ENCODE measurements at places on chromosomes 7 and 10.
A peak's percentile ranks its signal among the peaks of the same experiment; 100 is the strongest.

DNA sequence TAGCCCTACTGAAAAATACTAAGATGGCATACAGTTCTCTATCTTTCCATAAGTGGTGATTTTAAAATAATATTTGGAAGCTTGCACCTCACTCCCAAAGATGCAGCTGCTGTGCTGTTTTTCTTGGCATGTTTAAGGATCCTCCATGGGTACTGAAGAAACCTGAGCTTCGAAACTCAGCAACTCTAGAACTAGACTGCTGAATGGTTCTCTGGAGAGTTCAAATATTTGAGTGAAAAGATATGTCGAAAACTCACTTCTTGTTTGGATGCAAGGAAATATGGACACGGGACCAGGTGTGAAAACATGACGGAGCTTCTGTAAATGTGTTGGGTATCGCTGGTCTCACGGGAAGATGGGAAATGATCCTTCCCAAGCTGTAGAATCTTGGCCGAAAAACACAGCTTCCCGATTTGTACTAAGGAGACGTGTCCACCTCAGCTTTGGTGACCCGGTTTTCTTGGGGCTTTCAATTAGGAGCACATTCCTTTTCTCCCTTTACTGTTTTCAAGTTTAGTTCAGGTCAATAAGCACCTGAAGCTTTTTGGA lies 543.8 kb upstream of the NRP1 start:
- H3K36me3 ChIP-seq: no peaks in the 10 kb centered on the region
- H3K4me3 ChIP-seq: no peak overlapping the region
- no peaks in the 10 kb centered on the region for H3K4me1 ChIP-seq
- H3K27ac ChIP-seq: no peak overlapping the region

DNA sequence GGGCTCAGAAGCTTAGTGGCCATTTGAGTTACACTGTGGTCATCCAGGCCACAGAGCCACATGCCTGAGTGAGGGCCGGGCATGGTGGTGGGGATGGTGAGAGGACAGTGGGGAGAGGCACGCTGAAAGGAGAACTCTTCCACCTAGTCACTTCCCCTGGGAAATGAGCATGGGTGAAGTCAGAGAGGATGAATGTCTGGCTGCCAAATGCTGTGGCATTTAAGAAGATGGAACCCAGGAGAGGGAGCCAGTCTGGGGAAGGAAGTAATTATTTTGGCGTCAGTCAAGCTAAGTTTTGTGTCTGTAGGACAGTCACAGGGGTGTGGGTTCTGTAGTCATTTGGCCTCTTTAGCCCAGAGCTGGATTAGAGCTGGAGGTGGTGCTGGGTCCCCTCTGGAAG lies 86.0 kb upstream of the PODXL start:
- no peak overlapping the region for H3K27ac ChIP-seq
- no peak for DNase-seq
- H3K27me3 ChIP-seq: peaks cover 8% of the 10 kb centered on the region
- H3K4me1 ChIP-seq: peaks cover 2% of the 10 kb centered on the region

GRCh38 chr10:104309980-104310978 lies 28.0 kb downstream of the ITPRIP start:
- H3K36me3 ChIP-seq: peaks cover 49% of the 10 kb centered on the region
- H3K27ac ChIP-seq: no peak overlapping the region
- H3K27me3 ChIP-seq: no peaks in the 10 kb centered on the region
- peak; percentile 60 for DNase-seq
- H3K4me3 ChIP-seq: no peak overlapping the region

DNA sequence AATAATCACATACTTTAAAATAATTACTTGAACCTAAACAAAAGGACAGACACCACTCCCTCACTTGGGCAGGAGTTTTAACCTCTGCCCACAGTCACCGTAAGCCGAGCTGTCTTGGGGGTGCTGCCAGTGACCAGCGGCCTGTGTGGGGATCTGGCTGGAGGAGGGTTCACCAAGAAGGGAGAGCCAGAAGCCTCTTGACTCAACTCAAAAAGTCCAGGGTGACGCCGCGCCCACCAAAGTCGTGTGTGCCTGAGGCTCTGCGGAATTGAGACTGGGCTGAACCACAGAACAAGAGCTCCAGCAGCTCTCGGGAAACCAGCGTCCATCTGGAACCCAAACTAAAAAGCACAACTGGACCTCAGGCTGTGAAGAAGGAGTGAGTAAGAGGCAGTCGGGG lies 35.8 kb downstream of the ZFAND2A start:
- no peaks in the 10 kb centered on the region for H3K27me3 ChIP-seq
- H3K27ac ChIP-seq: peak overlapping the region; percentile 27
- peak overlapping the region; percentile 75 for H3K4me3 ChIP-seq
- no peak for DNase-seq
- H3K4me1 ChIP-seq: peaks cover 37% of the 10 kb centered on the region

DNA sequence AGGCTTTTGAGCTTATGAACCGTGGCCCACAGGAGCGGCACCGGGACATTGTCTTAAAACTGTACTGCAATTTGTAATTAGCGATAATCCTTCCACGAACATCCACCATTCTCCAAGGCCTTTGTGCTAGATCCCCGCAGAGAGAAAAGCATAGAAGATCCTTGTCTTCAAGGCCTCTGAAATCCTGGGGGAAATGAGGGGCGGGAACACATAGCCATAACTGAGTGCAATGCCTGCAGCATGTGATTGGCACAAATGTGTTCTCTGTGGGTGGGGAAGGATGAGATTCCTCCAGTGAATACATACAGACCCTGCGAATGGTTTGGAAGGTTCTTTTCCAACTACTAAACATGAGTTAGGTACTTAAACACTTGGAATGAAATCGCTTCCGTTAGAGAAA lies 25.9 kb upstream of the PROSER2 start:
- H3K36me3 ChIP-seq: no peaks in the 10 kb centered on the region
- no peak overlapping the region for H3K4me3 ChIP-seq
- no peaks in the 10 kb centered on the region for H3K27me3 ChIP-seq
- no peak for DNase-seq

- no peak overlapping the region for H3K27ac ChIP-seq
- H3K4me3 ChIP-seq: no peak overlapping the region
- no peak for DNase-seq
- no peaks in the 10 kb centered on the region for H3K36me3 ChIP-seq
- no peaks in the 10 kb centered on the region for H3K4me1 ChIP-seq
- H3K27me3 ChIP-seq: no peaks in the 10 kb centered on the region
Measured at GRCh38 chr10:33441561-33441960, 107.1 kb upstream of the NRP1 start.

- H3K36me3 ChIP-seq: no peaks in the 10 kb centered on the region
- H3K4me3 ChIP-seq: no peak overlapping the region
- no peak overlapping the region for H3K27ac ChIP-seq
Measured at GRCh38 chr10:51204701-51205100, 130.4 kb downstream of the PRKG1 start.

DNA sequence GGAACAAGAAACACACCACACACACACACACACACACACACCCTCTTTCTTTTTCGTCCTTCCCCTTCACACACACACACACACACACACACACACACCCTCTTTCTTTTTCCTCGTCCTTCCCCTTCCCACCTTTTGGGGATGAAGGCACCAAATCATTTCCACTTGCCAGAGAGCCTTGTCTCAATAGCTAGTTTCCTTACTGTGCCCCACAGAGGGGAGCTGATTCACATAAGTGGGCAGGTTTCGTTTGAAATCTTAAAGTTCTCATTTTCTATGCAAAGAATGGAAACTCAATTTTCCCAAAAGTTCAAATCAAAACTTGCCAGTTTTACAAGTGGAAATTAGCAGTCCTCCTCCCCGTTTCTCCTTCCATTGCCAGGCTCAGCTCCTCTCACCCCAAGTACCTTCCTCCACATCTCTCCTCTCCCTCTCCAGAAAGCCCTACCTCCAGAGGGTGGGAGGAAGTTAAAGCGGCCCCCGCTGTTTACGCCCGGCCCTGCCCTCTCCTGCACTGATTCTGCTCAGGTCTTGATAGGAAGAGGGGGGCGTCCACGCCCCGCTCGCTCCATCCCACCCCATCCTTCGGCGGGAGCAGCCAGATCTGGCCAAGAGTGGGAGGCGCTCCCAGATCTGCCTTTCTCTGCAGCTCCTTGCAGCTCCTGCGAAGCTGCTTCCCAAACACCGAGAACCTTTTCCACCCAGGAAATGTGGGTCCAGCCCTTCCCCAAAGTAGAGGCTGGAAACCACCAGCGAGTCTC lies 1.3 kb downstream of the CTTNBP2 start:
- H3K27me3 ChIP-seq: no peaks in the 10 kb centered on the region
- H3K4me1 ChIP-seq: no peaks in the 10 kb centered on the region
- H3K27ac ChIP-seq: no peak overlapping the region
- no peaks in the 10 kb centered on the region for H3K36me3 ChIP-seq
- peak; percentile 51 for DNase-seq

- H3K4me3 ChIP-seq: no peak overlapping the region
- no peak overlapping the region for H3K27ac ChIP-seq
- no peaks in the 10 kb centered on the region for H3K4me1 ChIP-seq
Measured at GRCh38 chr7:155355176-155355575, 57.5 kb downstream of the INSIG1 start.

DNA sequence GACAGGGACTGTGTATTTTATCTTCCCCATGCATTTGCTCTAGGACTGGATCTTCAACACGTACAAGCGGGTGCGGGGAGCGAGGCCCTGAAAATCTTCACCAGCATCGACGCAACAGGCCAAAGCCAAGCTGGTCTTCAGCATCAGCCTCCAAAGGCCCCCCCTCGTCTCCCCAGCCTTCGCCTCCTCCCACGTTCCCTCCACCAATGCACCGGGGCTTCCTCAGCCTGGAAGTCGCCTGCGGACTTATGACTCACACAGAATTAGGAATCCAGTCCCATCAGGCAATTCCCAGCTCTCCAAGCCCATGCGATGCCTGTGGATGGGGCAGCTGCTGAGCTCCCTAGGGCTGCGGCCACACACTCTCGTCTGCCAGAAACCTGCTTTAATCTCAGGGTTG lies 36.3 kb upstream of the RNF32 start:
- no peaks in the 10 kb centered on the region for H3K36me3 ChIP-seq
- no peaks in the 10 kb centered on the region for H3K27me3 ChIP-seq
- H3K4me1 ChIP-seq: no peaks in the 10 kb centered on the region
- H3K27ac ChIP-seq: no peak overlapping the region

DNA sequence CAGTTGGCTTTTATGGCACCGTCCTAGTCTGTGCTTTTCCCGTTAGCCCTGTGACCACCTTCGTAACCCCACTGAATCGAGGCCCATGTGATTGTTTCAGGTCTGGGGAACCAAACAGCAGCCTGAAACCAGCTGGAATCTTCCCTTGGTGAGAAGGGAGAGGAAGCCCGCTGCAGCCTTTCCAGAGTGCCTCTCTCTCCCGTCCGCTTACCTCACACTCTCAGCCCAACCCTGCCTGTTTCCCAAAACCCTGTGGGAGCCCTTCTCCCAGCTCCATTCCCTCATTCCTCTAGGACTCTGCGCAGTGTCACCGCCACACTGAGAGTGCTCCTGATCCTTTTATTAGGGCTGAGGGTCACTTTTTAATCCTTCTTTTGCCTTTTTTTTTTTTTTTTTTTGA lies 139.6 kb downstream of the WDR37 start:
- peaks cover 6% of the 10 kb centered on the region for H3K4me1 ChIP-seq
- no peaks in the 10 kb centered on the region for H3K36me3 ChIP-seq
- H3K27me3 ChIP-seq: peaks cover 59% of the 10 kb centered on the region
- no peak overlapping the region for H3K4me3 ChIP-seq

GRCh38 chr10:25999295-25999981 lies 65.4 kb downstream of the MYO3A start:
- no peak for DNase-seq
- H3K4me1 ChIP-seq: no peaks in the 10 kb centered on the region

DNA sequence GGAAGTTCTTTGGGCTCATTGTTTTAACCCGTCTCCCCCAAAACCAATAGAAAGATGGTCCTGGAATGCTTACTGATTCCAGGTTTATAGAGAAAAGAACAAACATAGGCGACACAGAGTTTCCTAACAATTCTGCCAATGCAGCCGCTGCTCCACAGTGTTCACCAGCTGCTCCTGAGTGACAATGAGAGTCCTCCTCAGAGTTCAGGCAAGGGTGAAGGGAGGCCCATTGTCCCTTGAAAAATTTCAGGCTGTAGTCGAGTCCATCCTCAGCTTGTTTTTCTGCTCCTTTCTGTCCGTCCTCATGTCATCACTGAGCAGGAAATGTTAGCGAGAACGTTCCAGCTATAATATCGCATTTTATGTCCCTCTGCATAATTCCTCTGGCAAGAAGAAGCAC lies 537.6 kb downstream of the TCERG1L start:
- no peaks in the 10 kb centered on the region for H3K27me3 ChIP-seq
- no peaks in the 10 kb centered on the region for H3K36me3 ChIP-seq
- no peak for DNase-seq
- H3K4me3 ChIP-seq: no peak overlapping the region
- no peaks in the 10 kb centered on the region for H3K4me1 ChIP-seq

- no peak overlapping the region for H3K27ac ChIP-seq
- H3K36me3 ChIP-seq: no peaks in the 10 kb centered on the region
- peaks cover 10% of the 10 kb centered on the region for H3K4me1 ChIP-seq
- DNase-seq: peak; percentile 45
- H3K27me3 ChIP-seq: no peaks in the 10 kb centered on the region
Measured at GRCh38 chr10:14782691-14783363, 8.1 kb upstream of the FAM107B start.

DNA sequence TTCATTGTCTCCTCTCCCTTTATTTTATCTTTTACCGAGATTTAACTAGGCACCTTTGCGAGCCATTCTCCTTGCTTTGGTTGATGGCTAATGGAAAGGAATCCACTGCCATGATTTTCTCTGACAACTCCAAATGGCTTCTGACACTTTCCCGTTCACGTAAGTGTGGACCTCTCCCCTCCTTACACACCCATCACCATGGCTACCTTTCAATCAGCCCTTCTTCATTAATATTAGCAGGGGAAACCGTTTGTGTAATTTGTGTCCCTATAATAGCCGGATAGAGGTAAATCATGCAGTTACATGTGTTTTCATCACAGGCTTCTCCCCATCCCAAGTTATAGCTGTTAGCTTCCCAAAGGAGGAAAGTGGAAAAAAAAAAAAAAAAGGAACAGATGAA lies 767.3 kb downstream of the MAGI2 start:
- H3K4me3 ChIP-seq: no peak overlapping the region
- H3K36me3 ChIP-seq: no peaks in the 10 kb centered on the region
- H3K4me1 ChIP-seq: no peaks in the 10 kb centered on the region
- no peak overlapping the region for H3K27ac ChIP-seq
- no peaks in the 10 kb centered on the region for H3K27me3 ChIP-seq

DNA sequence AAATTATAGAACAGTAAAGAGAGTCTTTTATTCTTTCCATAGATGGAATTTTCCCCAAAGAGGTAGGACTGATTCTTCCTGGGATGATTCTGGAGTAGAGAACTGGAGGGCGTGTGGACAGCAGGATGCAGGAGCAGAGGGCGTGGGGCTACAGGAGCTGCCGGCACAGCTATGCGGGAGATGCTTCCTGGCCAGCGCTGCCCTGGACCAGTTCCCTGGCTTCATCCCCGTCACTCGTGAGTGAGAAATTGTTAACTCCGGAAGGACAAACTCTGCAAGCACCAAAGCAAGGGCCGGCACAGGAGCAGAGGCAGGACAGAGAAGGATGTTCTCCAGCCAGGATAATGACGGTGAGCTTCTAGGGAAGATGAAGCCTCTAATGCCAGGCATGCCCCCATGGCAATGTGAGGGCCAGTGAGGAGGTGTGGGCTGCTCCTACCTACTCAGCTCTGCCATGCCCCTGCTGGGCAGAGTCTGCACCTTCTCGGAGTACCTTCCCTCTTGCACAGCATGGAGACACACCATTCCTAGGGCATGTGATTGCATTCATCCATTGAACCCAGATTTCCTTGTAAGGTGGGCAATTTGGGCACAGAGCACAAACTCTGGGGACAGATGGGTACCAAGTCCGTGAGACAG lies 760.9 kb upstream of the IGFBP3 start:
- no peak overlapping the region for H3K27ac ChIP-seq
- peaks cover 12% of the 10 kb centered on the region for H3K4me1 ChIP-seq
- DNase-seq: no peak

GRCh38 chr7:27916372-27916771 lies 176.4 kb downstream of the TAX1BP1 start:
- H3K27ac ChIP-seq: no peak overlapping the region
- H3K4me1 ChIP-seq: peaks cover 4% of the 10 kb centered on the region
- H3K27me3 ChIP-seq: no peaks in the 10 kb centered on the region

All from mesenchymal stem cell (in vitro differentiated cells and primary cell).